ENCODE measurements at places on chromosomes 1 and 21.

- no peak for DNase-seq
Observed at GRCh38 chr1:23483321-23484252, at the start of gene ASAP3. ASAP3 (minus strand) TSS chr1:23484179; CDS start chr1:23484133, 46 bp downstream.

DNA sequence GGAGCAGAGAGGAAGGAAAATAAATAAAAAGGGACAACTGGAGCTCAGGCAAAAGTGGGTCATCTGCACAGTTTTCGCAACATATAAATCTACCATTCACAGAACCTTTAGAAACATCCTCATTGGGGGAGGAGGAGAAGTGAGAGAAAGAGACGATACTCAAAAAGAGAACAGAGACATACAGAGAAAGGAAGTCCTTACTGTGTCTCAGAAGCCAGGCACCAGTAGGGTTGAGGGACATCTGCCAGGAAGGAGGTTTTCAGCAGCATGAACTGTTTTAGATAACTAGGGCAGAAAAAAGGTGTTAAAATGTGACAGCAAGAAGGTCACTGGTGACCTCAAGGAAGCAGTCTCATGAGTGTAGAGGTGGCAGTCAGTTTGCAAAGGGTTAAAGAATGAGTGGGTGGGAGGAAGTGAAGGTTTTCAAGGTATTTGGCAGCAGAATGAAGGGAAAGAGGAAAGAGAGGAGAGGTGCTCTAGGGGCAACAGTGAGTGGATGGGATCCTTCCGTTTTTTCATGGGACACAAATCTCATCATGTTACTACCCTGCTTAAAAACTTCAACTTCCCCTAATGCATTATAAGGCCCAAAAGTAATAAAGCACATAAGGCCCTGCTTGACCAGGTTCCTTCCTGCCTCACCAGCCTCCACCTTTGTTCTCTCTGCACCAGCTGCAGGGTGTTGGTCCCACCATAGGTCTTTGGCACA, 9.5 kb downstream of the JAK1 start:
- DNase-seq, result no peak

DNA sequence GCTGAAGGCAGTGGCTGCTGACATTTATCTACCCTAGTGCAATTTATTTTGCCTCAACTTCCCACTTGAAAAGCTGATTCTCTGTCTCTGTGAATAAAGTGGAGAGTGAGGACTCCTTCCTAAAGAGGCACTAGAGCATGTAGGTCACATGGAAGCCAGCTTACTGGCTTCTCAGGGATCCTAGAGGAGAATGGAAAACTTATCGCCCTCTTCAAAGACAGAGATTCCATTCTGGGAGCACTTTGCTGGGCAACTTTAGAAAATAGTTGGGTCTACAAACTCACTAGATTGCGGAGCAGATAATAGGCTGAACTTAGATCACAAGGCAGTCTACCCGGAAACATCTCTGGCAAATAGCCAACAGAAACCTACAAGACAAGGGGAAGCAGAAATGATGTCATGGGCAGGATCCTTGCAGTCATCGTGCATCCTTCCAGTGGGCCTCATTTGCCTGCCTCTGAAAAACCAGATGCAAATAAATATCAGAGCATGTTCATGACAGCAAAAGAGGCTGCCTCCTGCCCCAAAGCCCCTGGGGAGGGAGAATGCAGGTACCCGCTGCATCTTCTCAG, 104.8 kb upstream of the BARHL2 start:
- DNase-seq, result no peak

DNA sequence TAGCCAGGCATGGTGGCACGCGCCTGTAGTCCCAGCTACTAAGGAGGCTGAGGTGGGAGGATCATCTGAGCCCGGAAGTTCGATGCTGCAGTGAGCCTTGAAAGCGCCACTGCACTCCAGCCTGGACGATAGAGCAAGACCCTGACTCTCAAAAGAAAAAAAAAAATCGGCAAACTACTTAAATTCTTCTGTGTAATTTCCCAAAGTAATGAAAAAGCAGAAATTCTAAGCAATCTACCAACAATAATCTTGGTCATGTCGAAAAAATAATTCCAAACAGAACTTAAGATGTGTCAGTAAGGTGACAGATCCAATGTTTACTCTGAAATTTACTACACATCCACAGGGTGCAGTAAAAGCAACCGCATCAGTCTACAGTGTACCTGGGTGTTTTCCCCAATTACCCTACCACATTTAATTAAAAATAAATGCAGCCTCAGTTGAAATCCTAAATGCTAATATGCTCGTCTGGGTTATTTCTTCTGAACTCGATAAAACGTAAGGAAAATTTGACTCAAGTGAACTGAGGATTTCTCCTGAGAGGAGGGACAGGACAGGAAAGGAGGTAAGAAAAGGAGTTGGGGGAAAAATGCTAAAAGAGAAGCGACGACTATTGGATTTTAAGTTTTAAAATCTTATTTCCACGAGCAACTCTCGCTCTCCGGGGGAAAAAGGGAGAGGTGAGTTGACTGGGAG, 801 bp downstream of the EPRS1 start:
- no peak for DNase-seq

DNA sequence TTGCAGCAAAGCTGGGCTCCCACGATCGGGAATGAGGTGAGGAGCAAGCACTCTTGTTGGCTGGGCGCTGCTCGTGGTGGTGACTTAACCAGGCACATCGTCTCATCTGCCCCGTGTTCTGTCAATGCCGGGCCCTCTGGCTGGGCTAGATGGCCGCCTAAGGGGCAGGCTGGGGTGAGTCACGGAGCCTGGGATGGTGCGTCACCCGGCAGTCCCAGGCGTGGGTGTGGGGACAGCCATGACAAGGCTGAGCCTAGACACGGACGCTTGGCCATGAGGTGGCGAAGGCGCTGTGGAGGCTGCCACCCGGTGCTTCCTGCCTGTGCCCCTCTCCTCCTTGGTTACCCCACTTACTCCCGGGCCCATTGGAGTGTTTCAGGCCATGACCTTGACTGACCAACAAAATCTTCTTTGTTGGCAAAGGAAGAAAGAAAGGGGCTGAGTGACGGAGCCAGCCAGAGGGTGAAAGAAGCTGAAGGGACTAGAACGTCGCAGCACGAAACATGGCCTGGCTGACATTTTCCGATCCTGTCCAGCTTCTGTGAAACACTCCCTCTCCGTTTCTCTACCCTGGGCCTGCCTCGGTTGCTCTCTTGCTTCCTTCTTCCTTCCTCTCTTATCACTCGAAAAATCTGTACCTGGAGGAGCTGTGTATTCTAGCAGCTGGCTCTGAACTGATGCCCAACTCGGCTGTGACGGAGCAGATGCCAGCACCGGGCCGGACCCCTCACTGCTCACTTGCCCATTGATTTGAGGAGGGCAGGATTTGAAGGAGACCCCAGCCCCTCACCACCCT, 596 bp downstream of the CD247 start:
- no peak for DNase-seq

DNA sequence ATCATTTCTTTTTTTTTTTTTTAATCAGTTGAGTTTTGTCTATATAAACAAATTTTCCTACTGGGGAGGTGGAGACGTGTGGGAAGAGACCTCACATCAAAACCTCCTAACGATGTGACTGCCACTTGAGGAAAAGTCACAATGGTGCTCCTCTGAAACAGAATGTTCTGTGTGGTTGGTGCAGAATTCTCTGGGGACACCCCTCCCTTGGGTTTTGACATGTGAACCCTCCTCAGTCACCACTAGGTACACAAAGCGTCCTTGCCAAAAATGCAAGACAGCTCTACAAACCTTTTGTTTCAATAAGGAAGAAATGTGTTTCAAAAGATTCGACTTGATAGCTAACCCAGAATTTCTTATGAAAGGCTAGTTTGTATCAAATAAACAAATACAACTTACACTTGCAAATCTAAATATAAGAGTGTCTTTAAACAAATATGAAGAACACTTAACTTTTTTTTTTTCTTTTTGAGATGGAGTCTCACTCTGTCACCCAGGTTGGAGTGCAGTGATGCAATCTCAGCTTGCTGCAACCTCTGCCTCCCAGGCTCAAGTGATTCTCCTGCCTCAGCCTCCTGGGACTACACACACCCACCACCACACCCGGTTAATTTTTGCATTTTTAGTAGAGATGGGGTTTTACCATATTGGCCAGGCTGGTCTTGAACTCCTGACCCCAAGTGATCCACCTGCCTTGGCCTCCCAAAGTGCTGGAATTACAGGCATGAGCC, 9.3 kb downstream of the SLC25A24 start:
- DNase-seq, result no peak

DNA sequence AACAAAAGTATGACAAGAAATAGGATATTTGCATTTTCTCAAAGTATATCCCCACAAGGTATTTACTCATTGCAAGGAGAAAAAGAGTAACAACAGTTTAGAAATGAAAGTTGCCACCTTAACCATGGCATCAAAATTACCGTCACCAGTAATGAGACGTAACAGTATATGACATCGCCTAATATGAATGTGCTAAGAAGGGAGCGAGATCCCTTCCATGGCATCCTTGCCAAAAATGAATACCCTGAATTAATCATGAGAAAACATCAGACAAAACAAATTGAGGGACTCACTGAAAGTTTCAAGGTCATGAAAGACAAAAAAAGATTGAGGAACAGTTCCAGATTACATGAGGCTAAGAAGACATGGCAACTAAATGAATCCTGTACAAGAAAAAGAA, 78.9 kb upstream of the MROH9 start:
- no peak for DNase-seq

DNA sequence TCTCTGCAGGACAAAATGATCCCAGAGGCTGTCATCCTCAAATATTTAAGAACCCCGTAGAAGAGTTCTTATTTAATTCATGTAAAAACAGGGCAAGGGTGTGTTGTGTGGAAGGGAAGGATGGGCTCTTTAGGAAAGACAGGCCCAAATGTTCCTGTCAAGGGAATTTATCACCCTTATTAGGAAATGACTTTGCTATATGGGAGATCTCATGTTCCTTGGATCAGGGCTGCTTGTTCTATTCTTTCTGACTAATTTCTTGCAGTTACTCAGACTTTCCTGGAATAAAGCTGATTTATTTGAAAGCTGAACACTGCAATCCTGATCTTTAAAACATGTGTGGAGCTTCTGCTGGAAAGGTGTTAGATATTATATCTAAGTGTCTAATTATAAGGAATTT, 72.8 kb downstream of the SELENOF start:
- DNase-seq, result no peak

DNA sequence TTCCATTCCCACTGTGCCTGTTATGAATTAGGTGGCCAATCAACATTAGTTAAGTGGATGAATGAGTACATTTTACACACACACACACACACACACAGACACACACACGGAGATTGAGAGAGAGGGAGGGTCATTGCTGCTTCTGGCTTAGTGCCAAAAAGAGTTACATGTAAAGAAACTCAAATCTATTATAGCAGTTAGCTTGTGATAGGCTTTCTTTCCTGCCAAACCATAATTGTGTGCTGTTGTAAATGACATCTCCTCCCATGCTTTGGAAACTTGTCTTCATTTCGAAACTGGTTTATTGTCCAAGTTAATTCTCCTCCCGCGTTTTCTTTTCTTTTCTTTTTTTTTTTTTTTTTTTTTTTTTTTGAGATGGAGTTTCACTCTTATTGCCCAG, 1.4 kb upstream of the MT1HL1 start:
- no peak for DNase-seq
